Activated naive CD8-positive, alpha-beta T cell treated with anti-CD3 and anti-CD28 coated beads, Interleukin-2, amount 10 ng/mL, durations not matched to agents 7 days and 5 days (primary cell): ENCODE measurements at places on chromosomes 7 and 10. TPM values are rescaled to one million over a fixed set of nuclear protein-coding genes. Genes with fewer than 3 reads are reported as not detected.

- peaks cover 3% of the 10 kb centered on the region for H3K36me3 ChIP-seq
- H3K27me3 ChIP-seq, result peaks cover 43% of the 10 kb centered on the region
- peaks cover 40% of the 10 kb centered on the region for H3K4me1 ChIP-seq
- peak; percentile 66 for DNase-seq
Measured at GRCh38 chr10:123149568-123150270, 1.8 kb downstream of the HMX2 start.

GRCh38 chr7:15327001-15327400 is 234.8 kb downstream of the AGMO start:
- H3K36me3 ChIP-seq, result no peaks in the 10 kb centered on the region
- H3K27ac ChIP-seq, result no peak overlapping the region
- H3K4me1 ChIP-seq, result no peaks in the 10 kb centered on the region
- no peaks in the 10 kb centered on the region for H3K27me3 ChIP-seq
- H3K4me3 ChIP-seq, result no peak overlapping the region
- no peak for DNase-seq

GRCh38 chr7:142671506-142671905 is 77.8 kb upstream of the PRSS1 start:
- peaks cover 1% of the 10 kb centered on the region for H3K27me3 ChIP-seq

- H3K36me3 ChIP-seq, result no peaks in the 10 kb centered on the region
- H3K27me3 ChIP-seq, result peaks cover 7% of the 10 kb centered on the region
- no peak overlapping the region for H3K27ac ChIP-seq
- no peak overlapping the region for H3K4me3 ChIP-seq
Measured at GRCh38 chr7:143172354-143172753, 10.9 kb upstream of the TAS2R39 start.

DNA sequence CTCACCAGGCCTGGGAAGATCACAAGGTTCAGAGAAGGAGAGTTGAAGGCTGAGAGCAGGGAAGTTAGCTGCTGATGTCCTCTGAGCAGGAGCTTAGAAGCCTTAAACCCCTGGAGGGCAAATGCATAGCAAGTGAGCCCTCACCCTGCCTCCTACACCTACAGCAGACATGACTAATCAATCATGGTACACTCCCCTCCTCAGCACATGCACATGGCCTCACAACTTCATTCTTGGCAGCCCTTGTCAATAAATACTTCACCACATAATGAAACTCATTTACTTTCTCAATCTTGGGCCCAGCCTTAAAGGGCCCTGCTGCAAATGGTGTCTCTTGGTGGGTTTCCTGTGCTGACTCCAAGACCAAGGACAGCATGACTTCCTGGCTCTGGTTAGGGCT is 12.9 kb downstream of the MMRN2 start:
- DNase-seq, result no peak
- peaks cover 9% of the 10 kb centered on the region for H3K4me1 ChIP-seq
- peaks cover 5% of the 10 kb centered on the region for H3K27me3 ChIP-seq
- peak overlapping the region; percentile 30 for H3K27ac ChIP-seq

DNA sequence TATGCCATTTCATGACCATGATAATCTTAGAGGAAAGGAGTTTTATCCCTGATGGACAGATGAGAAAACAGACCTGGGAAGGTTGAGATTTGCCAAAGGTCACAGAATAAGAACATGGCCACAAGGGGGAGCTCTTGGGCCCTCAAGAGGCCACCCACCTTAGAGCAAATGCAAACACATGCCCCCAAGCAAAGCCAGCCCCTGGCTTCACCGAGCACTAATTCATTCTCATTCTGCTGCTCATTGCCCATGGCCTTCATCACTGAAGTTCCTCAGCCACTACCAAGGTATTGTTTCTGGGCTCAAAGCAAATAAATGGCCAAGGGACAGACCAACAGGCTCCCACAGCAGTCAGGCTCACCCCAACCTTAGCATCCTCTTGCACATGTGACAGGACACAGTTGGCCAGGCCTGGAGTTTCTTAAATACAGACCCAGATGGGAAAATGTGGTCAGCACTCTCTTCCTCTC is 44.2 kb downstream of the PDLIM1 start:
- H3K4me1 ChIP-seq, result no peaks in the 10 kb centered on the region
- peaks cover 6% of the 10 kb centered on the region for H3K27me3 ChIP-seq
- no peak overlapping the region for H3K27ac ChIP-seq
- no peaks in the 10 kb centered on the region for H3K36me3 ChIP-seq
- peak; percentile 61 for DNase-seq

DNA sequence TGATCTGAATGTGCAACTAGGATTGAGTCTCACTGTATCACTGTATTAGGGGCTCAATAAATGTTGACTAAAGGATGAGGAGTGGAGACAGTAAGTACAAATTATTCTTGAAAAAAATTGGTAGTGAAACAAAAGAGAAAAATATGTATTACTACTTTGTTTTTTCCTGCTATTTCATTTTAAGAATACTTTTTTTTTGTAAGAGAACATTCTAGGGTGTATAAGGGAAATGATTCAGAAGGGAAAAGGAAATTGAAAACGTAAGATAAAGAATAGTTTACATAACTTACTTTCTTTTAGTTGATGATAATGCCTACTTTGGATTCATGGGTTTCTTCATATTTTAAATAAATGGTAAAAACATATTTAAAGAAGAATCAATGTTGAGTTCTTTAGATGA is 9.6 kb downstream of the CAPZA2 start:
- peak overlapping the region; percentile 30 for H3K27ac ChIP-seq
- no peak for DNase-seq
- peaks cover 35% of the 10 kb centered on the region for H3K4me1 ChIP-seq
- no peaks in the 10 kb centered on the region for H3K27me3 ChIP-seq
- peak overlapping the region; percentile 44 for H3K4me3 ChIP-seq
- peaks cover 21% of the 10 kb centered on the region for H3K36me3 ChIP-seq

- H3K4me1 ChIP-seq, result peaks cover 3% of the 10 kb centered on the region
- H3K27me3 ChIP-seq, result peaks cover 2% of the 10 kb centered on the region
- H3K36me3 ChIP-seq, result no peaks in the 10 kb centered on the region
- no peak overlapping the region for H3K4me3 ChIP-seq
- H3K27ac ChIP-seq, result no peak overlapping the region
Measured at GRCh38 chr10:48700493-48700892, 15.8 kb downstream of the WDFY4 start.

- H3K36me3 ChIP-seq, result no peaks in the 10 kb centered on the region
- H3K4me3 ChIP-seq, result no peak overlapping the region
- DNase-seq, result no peak
- no peaks in the 10 kb centered on the region for H3K27me3 ChIP-seq
Measured at GRCh38 chr7:31442626-31443025, 71.3 kb upstream of the ITPRID1 start.

Gene ARMC3
- total RNA-seq, result not detected

Gene LGI1
- not detected for total RNA-seq

Gene TEX47
- total RNA-seq, result not detected

Gene CROT
- 13.0 TPM for total RNA-seq

Gene SNX13
- total RNA-seq, result 29.3 TPM

Gene ADRA2A
- total RNA-seq, result not detected

Gene TMEM236
- 0.11 TPM for total RNA-seq

Gene NAT16
- not detected for total RNA-seq

Gene GNGT1
- not detected for total RNA-seq
